ENCODE measurements at places on chromosomes 6 and 20. TPM values are rescaled to one million over a fixed set of nuclear protein-coding genes. Genes with fewer than 3 reads are reported as not detected.

Gene HMGCLL1
- 0.24 TPM for total RNA-seq

Gene RUNX2
- 27.4 TPM for total RNA-seq

Gene RAB44
- total RNA-seq, result under 0.01 TPM

Gene HRH3
- not detected for total RNA-seq

Gene MYH7B
- under 0.01 TPM for total RNA-seq

Gene CEP85L
- 29.4 TPM for total RNA-seq

Gene ZC2HC1B
- 0.16 TPM for total RNA-seq

Gene PXDC1
- 149 TPM for total RNA-seq

Gene FNDC1
- total RNA-seq, result 2.1 TPM

Gene SLC26A8
- not detected for total RNA-seq

Gene SLC22A2
- total RNA-seq, result not detected

Gene SNPH
- total RNA-seq, result 13.3 TPM

Gene RRAGD
- 1.5 TPM for total RNA-seq

Gene BMP2
- total RNA-seq, result 0.73 TPM

Gene POPDC3
- 50.3 TPM for total RNA-seq

Gene LTB
- not detected for total RNA-seq

Gene IYD
- not detected for total RNA-seq

Gene AVP
- not detected for total RNA-seq

Gene PSORS1C2
- not detected for total RNA-seq

Gene OPRM1
- total RNA-seq, result not detected

Gene ANKEF1
- total RNA-seq, result 4.2 TPM

Gene HDAC2
- 55.3 TPM for total RNA-seq

Gene CST2
- total RNA-seq, result not detected
